SHP77 (cell line): ENCODE measurements at places on chromosomes 11 and 22.
A peak's percentile ranks its signal among the peaks of the same experiment; 100 is the strongest.

DNA sequence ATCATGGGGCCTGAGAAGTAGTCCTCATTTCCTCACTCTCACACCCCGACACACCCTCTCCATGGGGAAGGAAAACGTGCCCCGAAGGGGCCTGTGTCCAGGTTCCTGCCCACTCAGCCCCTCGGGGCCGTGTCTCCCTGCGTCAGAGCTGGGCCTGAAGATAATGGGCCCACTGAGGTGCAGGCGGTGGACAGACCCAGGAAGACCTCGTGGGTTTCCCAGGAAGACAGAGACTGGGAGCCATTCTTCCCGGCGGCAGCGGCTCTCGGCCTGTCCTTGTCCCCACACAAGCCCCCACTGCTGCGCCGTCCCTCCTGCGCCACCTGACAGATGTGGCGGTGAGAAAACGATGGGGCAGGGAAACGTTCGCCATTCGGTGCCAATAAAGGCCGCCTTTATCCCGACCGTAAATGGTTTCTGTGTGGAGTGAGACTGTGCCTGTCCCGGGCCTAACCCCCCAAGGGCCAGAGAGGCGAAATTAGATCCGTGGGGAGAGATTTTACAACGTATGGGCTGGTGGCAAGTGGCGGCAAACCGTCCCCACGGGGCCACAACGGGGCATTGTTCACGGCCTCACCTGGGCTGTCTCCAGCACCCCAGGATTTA is 89.0 kb downstream of the CDKN1C start:
- DNase-seq, result no peak

DNA sequence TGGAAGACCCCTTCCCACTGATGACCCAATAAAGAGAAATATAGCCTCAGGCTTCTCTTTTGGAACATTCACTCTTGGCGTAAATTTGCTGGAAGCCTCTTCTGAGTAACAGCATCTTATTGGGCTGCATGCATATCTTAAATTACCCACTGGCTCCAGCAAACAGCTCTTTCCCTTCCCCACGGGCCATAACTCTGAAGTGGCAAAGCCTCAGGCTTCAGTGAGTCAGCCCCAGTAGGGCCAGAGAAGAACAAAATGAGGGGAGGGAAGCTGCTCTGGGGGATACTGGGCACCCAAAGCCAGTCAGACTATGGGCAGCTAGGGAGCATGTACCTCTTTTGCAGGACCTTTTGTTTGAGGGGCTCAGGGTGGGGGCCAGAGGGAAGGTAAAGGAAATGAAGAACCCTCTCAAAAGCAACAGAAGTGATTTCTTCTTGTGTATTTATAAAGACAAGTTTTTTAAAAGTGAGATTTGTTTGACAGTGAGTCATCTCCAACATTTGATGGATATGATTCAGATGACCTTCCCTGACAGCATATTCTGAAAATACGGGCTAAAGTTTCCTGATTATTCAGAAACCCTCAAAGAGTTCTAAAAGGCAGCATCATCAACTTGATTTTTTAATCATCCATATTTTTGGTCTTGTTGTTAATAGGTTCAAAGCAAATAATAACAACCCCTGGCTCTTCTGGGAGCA is 203.4 kb downstream of the KIF18A start:
- no peak for DNase-seq

DNA sequence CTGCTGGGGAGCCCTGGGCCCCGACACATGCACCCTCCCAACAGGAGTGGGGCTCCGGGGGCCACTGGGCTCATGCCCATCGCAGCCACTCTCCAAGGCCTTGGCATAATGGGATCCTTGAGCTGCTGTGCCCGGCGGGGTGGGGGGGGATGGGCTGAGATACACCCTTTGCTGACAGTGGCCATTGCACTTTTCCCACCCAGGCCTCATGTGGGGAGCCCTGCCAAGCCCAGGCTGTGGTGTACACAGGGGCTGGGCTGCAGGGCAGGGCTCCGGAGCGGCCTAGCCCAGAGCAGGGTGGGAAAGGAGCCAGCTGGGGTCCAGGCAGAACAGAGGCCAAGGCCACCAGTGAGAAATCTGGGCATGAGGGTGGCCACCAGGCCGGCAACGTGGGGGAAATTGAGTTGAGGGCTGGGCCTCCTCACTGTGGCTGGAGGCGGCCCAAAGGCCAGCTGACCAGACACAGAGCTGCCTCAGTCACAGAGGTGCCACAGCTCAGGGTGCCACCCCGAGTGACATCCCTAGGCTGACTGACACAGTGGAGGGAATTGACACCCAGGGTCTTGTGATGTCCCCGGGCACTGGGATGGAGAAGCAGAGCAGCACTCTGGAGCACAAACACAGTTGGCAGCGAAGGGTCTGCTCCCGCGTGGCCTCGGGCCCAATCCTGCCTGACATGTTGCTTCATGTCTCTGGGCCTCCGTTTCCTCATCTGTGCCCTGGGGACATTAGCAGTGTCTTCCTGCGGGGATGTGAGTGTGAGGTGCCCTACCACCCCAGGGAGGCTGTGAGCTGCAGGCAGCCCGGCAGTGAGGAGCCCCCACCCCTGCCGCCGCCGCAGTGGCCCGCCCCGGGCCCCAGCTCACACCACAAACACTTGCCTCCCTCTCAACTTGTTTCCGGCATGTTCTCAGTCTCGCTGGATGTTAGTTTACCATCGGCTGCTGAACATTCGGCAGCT is 30.4 kb downstream of the RTN4R start:
- DNase-seq, result no peak

- no peak for DNase-seq
These were observed 24.6 kb downstream of the OTOG start for GRCh38 chr11:17571431-17572358.

- no peak for DNase-seq
These were observed 26.1 kb upstream of the MS4A6A start for GRCh38 chr11:60208951-60209350.

DNA sequence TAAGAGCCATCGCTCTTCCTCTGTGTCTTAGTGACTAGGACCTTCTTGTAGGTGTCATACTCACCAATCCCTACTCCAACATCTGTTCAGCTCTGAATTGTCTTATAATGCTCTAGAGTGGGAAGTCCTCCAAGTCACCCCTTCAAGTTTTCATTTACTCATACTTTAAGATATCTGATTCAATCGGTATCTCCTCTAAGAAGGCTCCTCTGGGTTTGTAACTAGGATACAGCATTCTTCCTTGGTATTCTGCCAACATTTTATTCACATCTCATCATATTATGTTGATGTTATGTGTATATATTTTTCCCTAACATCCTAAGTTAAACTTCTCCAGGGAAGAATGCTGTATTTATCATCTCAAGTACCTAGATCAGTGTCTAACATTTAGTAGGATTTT is 662.1 kb downstream of the NTM start:
- no peak for DNase-seq

GRCh38 chr22:22576244-22576988 is 17.4 kb upstream of the PRAME start:
- no peak for DNase-seq

DNA sequence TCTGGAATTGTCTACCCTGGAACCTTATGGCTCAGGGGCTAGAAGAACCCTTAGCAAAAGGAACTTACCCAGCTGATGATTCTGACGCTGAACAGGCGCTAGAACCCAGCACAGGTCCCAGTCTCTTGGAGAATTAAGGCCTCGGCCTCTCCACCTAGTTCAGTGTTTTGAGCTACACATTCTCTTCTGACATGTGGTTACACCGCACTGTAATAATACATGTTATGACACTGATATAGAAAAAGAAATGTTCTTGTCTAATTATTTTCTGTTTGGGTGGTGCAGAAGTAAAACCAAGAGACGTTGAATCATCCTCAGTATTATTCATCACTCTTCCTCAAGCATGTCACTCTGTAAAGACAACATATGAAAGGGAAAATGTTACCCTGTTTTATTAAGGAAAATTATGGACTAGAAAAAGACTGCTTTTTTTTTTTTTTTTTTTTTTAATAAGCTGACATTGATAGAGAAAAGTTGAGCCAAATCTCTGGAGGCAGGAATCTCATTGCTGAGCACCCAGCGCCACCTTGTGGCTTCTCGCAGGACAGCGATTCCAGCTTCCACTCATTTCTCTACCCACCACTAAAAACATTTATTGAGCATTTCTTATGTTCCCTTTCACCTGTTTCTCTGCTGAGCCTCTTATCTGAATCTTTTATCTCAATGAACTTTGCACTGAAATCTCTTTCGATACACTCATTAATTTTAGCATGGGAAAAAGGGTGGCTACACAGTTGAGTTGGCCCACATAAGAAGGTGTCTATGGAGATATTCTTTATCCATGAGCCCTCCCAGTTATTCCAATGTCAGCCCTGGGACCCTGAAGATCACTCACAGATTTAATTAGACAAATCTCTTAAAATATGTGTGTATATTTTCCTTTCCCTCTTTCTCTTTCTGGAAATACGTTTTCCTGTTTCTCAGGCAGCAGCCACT is 12.6 kb upstream of the APLNR start:
- DNase-seq, result no peak

- no peak for DNase-seq
These were observed 49.3 kb upstream of the CD44 start for GRCh38 chr11:35089666-35090065.

GRCh38 chr11:95359756-95360155 is 128.8 kb upstream of the SESN3 start:
- DNase-seq, result no peak

DNA sequence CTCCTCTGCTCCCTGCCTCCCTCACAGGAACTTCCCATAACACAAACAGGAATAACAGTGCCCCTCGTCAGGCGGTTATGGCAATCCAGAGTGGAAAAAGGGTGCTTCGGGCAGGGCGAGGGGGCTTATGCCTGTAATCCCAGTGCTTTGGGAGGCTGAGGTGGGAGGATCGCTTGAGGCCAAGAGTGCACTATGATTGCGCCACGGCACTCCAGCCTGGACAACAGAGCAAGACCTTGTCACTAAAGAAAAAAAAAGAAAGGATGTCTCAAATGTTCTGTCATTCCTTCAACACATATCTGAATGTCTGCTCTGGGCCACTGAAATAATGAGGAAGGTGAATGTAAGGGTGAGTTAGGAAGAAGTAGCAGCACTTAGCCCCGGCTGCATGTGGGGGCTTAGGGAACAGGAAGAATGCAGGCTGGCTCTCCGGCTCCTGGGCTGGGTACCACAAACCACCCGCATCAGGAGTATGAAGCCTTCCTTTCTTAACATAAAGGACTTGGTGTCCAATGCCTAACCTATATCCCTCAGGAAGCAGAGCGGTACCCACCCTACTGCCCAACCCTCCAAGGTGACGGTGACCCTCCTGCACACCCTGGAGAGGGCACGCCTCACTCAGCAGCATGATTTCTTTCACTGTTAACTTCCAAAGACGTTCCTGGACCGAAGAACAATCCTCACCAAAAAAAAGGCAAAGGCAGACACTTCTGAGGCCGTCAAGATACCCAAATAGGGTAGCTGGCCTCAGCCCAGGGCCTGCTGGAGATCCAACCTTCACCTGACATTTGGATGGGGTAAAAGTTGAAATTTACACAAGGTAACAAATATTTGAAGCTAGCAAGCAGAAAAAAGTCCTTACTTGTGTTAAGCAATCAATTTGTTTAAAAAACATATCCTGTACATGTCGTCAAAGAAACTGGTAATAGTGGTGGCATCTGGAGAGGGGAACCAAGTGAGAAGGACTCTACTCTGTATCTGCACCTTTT is 3.8 kb downstream of the CPT1A start:
- no peak for DNase-seq

GRCh38 chr11:62728171-62728988 is at the start of gene TTC9C:
TSS of gene TTC9C (plus strand) at chr11:62728486. CDS start at chr11:62728849, 363 bp downstream.
- peak; percentile 86 for DNase-seq

DNA sequence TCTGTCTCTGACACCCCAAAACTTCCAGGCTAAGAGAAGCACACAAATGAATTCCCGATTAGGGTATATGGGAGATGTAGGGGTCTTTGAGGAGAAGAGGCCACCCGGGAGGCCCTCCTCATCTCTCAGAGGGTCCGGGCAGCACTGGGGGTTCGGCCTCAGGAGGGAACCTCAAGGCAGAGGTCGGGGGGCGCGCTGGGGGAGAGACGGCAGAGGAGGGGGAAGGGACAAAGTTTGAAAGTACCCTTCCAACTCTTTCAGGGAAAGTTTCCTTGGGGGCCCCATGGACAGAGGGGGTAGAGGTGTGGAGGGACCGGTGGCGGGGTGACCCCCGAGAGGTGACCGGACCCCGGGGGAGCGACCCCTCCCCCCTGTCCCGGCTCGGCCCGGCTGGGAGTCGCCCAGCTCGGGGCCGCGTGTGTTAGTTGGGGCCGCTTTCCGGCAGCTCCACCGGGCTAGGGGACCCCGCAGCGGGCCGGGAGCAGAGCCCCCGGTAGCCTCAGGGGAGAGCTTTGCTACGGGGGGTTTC is 3.3 kb upstream of the GCAT start:
- DNase-seq, result no peak

- DNase-seq, result no peak
These were observed 6.9 kb upstream of the PRAME start for GRCh38 chr22:22565981-22566380.

GRCh38 chr11:33160136-33160535 is 1.1 kb downstream of the CSTF3 start:
- DNase-seq, result no peak

GRCh38 chr11:12161603-12162350 is 51.4 kb downstream of the MICAL2 start:
- no peak for DNase-seq

GRCh38 chr11:44633641-44634040 is 68.2 kb downstream of the CD82 start:
- DNase-seq, result no peak

GRCh38 chr11:72899238-72899637 is 85.0 kb downstream of the ATG16L2 start:
- no peak for DNase-seq

DNA sequence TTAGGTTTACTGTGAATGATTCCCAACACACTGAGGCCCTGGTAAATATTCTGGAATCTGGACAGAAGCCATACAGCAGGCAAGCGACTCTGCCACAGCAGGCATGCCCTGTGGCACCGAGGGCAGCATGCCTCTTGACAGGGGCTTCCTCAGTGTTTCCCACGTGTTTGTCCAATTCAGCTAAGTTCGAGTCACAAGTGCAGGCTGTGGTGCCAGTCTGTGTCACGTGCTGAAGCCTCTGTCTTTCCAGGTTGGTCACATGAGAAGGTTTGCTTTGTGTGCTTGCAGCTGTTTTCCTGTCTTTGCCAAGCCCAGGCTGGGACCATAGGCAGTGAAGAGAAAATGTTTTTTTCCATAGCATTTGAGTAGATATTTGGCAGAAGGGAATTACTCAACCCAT is 2.4 kb upstream of the PPFIBP2 start:
- DNase-seq, result no peak

- DNase-seq, result no peak
These were observed 2.7 kb downstream of the B4GALNT4 start for GRCh38 chr11:371716-372590.

DNA sequence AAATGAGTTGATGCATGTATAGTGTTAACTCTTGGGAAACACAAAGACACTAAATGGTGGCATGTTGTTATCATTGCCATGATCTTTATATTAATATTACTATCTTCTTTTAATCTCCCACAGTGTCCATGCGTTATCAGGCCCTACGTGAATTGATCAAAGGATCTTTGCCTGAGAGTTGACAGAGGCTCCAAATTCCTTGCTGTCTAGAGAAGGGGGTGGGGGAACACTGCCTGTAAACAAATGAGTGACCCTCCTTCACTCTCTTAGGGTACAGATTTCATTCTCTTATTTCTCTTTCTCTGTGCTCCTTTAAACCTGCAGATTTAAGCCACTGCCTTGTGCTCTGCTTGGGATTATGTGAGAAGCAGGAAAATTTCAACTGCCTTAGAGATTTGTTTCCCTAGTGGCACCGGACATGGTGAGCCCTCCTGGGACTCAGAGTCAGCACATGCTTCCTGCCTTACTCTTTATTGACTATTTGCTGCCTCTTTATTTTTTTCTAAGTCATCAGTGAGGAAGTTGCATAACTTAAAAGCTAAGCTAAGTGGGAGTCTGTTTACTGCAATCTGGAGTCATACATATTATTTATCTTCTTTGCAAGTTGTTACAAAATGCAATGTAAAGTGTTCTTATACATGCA is 122.9 kb downstream of the MAML2 start:
- DNase-seq, result no peak
